NK-92 treated with Interleukin-12 subunit alpha and Interleukin-12 subunit beta, amount 100 ng/mL, for 24 hours (cell line): ENCODE measurements at places on chromosomes 3 and 15.
A peak's percentile ranks its signal among the peaks of the same experiment; 100 is the strongest.

DNA sequence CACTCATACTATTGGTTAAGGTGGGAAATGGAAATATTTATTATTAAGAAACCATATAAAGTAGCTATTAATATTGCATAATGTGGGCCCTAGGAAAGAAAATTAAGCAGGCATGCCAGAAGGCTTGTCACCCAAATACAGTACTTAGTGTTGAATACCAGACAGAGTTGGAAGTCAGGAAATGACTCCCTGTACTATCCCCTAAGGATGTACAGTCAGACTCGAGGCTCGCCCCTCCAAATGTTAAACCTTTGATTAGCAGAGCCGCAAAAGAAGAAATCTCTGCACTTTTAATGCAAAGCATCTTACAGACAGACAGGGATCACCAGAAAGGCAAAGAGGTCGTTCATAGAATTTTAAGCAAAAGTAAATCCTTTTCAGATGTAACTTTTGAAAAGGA lies 11.3 kb upstream of the RBSN start:
- DNase-seq = no peak

DNA sequence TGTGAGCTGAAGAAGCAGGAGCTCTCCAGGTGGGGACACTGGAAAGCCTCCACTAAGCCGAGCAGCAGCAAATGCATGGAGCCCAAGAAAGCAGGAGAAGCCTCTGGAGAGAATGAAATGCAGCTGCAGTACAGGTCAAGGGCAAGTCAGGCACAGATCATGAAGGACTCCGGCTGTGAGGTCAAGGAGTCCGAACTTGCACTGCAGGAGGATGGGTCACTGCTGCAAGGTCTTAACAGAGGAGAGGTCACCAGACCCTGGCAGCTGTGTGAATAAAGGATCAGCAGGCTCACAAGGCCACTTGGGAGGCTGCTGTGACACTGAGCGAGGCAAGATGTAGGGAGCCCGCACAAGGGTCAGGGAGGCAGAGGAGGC lies 24.7 kb upstream of the SLC41A3 start:
- no peak for DNase-seq

- DNase-seq = no peak
Observed at GRCh38 chr3:32238453-32239306, at the start of gene CMTM8. Gene CMTM8, plus strand, starts transcription at chr3:32238680. Its CDS starts 293 bp downstream, at chr3:32238973.

DNA sequence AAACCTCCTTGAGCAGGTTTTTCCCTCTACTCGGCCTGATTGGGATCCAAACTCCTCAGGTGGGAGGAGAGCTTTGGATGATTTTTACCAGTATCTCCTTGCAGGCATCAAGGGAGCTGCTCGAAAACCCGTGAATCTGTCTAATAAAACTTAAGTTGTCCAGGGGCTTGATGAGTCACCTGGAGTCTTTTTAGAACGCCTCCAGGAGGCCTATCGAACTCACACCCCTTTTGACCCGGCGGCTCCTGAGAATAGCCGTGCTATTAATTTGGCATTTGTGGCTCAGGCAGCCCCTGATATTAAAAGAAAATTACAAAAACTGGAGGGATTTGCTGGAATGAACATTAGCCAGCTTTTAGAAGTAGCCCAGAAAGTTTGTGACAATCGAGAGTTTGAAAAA lies 41.6 kb downstream of the ZBTB11 start:
- no peak for DNase-seq

DNA sequence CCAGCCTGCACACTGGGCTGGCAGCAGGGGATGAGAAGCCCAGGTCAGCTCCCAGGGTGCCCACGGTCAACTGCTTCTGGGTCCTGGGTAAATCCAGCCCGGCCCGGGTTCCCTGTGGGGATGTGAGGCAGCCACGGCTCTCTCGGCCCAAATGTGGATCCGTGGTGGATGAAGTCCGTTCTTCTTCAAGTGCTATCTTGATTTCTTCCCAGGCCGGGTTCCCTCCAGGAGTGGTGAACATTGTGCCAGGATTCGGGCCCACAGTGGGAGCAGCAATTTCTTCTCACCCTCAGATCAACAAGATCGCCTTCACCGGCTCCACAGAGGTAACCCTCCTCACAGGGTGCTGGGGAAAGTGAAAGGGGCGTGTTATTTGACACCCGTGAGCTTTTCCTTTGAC lies 16.1 kb downstream of the ALDH1A3 start:
- DNase-seq = no peak

DNA sequence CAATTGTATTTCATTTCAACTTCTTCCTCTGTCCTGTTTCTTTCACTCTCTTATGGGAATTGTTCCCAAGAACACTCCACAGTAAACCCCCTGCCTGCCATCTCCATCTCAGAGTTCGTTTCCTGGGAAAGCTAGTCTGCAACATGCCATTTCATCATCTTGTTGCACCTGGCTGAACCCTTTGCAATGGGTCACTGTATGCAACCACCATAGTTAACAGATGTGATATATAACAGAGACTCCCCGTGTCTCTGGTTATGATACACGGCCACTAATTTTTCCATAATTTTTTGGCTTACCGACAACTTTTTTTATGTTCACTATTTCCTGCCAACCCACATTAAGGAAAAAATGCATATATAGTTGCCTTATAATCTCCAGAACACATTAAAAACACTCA lies 95.5 kb downstream of the CHST2 start:
- DNase-seq = no peak

DNA sequence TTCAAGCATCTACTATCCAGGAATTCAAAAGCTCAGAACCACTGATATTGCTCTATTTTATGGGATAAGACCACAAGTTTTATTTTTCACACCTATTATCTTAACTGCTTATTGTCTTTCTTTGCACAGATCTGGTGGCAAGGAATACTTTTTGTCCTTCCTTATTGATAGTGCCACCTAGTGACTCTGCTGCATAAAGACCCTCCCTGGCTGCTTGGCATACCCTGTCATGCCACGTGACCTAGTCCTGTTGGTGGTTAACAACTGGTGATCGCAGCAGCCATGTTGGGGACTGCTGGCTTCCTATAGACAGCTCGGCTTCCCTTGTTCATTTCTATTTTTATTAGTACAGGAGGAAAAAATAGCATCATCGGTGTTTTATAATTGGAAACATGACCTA lies 236.3 kb downstream of the MEX3B start:
- DNase-seq = no peak

- no peak for DNase-seq
Observed at GRCh38 chr3:160355826-160356225, 43.2 kb downstream of the IFT80 start.

- no peak for DNase-seq
Observed at GRCh38 chr3:43317461-43318316, 31.3 kb downstream of the SNRK start.

DNA sequence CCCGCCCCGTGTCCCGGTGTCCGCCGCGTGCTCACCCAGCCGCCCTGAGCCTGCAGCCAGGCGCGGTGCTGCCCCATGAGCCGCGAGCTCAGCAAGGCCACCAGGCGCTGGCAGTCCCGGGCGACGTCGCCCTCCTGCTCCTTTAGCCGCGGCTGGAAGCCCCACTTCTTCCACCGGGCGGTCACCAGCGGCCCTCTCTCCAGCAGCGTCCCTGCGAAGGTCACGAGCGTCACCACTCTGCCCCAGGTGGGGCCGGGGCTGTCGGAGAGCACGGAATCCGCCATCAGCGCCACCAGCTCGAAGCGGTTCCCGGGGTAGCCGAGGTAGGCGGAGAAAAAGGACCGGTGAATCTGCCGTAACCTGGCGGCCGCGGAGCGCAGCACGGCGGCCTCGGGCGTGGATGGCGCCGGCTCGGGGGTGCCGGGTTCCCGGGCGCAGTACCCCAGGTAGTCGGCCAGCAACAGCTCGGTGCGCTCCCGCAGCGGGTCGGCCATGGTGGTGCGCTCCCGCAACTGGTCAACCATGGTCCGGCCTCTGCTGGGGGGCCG lies 298 bp downstream of the BCL2L10 start:
- no peak for DNase-seq

DNA sequence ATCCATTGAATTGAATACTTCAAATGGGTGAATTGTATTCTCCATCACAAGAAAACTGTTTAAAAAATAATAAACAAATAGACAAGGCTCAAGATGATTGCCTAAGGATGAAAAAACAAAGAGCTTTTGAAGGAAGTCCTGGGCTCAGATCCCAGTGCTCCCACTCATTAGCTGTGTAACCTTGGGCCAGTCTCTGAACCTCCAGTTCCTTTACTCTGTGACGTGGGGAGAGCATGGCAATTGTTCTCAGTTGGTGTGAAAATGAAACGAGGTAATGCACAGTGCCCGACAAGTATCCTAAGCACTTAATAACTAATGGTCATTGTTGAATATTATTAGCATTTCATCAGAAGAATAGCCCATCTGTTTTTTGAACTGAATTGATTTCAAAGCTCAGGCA lies 40.7 kb downstream of the TNIK start:
- DNase-seq = no peak

GRCh38 chr3:114242947-114243346 lies 5.6 kb upstream of the ZNF80 start:
- DNase-seq = no peak

DNA sequence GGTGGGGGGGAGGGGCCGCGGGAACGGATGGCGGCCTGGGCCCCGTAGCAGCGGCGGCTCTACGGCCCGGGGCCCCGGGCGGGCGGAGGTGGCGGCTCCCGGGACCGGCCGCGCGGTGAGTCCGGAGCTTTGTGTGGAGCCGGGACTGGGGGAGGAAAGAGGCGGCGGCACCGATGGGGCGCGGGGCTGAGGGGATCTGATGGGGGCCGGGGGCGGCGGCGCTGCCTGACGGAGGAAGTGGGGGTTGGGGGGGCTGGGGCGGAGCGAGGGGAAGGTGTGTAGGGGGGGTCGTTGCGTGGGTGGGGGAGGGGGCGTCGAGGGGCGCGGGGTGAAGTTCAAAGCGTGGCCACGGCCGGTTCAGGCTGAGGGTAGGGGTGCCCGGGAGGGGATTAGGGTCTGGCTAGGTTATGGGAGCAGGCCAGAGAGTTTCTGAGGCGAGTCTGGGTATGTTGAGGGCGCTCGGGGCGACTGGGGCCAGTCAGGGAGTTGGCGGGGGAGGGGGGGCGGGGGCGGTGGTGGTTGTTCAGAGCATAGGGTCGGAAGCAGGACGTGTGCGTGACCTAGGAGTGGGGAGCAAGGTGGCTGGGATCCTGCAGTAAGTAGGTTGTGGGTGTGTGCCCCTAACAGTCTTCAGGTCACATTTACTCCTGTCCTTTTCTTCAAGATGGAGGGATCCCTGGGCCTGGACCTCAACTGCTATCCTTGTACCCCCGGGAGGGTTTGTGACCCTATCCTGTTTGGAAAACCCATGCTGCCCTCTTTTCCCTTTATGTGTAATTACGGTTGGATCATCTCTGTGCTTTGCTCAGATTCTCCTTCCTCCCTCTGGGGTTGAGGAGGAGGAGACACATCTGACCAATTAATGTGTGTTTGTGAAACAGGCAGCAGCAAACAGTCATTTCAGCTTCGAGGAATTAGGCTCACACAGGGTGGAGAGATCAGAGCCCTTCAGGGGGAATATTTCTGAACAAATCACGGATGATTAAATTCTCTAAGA lies 644 bp downstream of the ZNF609 start:
- peak; percentile 44 for DNase-seq

- no peak for DNase-seq
Observed at GRCh38 chr15:61661791-61662190, 398.5 kb downstream of the VPS13C start.

- DNase-seq = no peak
Observed at GRCh38 chr3:81300324-81300927, 461.0 kb downstream of the GBE1 start.

- DNase-seq = no peak
Observed at GRCh38 chr3:179247289-179248015, 3.5 kb downstream of the KCNMB3 start.

- no peak for DNase-seq
Observed at GRCh38 chr3:104273046-104273649, 1093.6 kb upstream of the ALCAM start.

GRCh38 chr3:193187070-193187722 lies 53.8 kb upstream of the PLAAT1 start:
- DNase-seq = no peak

GRCh38 chr15:58313304-58313703 lies 118.5 kb upstream of the LIPC start:
- DNase-seq = no peak

DNA sequence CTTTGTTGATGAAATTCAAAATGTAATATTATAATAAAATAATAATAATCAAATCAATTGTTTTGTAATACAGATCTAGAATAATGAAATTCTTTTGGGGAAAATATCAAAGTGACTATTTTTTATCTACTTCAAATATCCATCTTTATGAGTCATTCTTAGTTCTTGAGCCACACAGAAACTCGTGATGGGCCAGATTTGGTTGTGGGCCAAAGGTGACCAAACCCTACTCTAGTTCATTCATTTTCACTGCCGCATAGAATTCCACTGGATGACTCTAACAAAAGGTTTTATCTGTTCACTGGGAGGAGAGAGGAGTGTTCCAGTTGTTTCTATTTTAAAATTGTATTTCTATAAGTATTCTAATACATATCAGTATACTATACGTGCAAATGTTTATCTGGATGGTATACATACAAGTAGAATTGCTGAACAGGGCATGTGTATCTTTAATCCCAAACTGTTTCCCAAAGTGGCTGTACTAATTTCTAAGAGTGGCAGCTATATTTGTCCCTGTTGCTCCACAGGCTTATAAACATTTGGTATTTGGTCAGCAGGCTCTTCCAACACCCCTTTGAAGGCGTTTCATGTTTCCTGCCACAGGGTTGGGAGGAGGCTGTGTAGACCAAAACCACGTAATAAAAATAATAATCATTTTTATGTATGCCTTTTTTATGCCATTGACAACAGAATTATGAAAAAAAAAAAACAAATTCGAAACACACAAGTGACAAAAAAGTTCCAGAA lies 7.3 kb upstream of the RTP3 start:
- DNase-seq = no peak

DNA sequence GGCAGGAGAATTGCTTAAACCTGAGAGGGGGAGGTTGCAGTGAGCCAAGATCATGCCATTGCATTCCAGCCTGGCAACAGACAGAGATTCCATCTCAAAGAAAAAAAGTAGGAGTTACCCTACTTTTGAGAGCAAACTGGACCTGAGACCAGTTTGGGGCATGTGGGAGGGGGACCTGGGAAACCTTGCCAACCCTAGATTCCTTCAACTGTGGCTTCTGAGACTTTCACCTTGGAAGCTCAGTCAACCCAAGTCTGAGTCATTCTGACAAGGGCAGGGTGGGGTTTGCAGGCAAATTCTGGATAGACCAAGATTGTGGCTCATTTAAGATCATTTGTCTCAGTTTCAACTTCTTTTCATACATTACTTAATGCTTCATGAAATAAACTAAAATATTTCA lies 23.8 kb upstream of the SIAH2 start:
- no peak for DNase-seq

- DNase-seq = no peak
Observed at GRCh38 chr3:13497386-13497785, 17.3 kb downstream of the HDAC11 start.

DNA sequence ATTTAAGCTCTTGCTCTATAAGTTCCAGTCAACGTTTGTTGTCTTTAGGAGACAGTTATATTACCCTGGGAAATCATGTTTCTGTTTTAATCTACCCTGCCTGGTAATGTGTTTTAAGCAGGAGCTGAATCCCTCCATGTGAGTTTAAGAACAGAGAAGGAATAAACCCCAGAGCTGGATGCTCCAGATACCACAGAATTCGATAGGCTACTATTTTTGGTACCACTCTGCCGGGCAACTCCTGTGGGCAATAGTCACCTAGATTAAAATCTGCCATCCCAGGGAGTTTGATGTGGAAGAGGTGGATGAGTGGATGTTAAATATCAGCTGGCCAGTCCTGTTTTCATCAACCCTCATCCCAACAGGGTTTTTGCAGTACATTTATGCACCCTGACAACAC lies 20.4 kb downstream of the NUDT16 start:
- no peak for DNase-seq
